ENCODE measurements at places on chromosomes 7 and 10. TPM values are rescaled to one million over a fixed set of nuclear protein-coding genes. Genes with fewer than 3 reads are reported as not detected.

The HERC4 gene
- total RNA-seq: 99.5 TPM

The GNAT3 gene
- 2.1 TPM for total RNA-seq

The PAX4 gene
- total RNA-seq: not detected

The MTPN gene
- 163 TPM for total RNA-seq

The GRM3 gene
- 74.5 TPM for total RNA-seq

The GPR26 gene
- total RNA-seq: 12.0 TPM

The AGAP5 gene
- total RNA-seq: 9.6 TPM

The CDHR1 gene
- 9.3 TPM for total RNA-seq

The TFR2 gene
- total RNA-seq: 2.8 TPM

The PCGF5 gene
- total RNA-seq: 19.6 TPM

The MOGAT3 gene
- total RNA-seq: not detected

- DNase-seq: no peak
Observed at GRCh38 chr10:80274396-80275134, 14.9 kb downstream of the MAT1A start.

DNA sequence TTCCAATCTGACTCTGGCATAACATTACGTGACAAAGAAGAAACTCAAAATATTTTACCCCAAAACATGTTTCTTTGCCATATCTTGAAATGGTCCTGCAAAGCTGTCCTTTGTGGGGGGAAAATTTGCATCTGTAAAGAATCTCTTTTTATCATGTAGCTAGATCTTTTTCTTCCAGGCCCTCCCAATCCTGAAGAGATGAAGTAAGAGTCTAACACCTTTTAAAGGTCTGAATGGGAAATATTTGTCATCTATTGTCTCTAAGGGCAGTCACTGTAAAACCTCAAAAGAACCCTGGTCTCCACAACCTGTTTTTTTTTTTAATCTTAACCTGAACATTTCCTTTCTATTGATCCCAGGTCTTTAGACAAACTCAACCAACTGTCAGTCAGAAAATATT lies 8.6 kb downstream of the OR2AE1 start:
- no peak for DNase-seq

DNA sequence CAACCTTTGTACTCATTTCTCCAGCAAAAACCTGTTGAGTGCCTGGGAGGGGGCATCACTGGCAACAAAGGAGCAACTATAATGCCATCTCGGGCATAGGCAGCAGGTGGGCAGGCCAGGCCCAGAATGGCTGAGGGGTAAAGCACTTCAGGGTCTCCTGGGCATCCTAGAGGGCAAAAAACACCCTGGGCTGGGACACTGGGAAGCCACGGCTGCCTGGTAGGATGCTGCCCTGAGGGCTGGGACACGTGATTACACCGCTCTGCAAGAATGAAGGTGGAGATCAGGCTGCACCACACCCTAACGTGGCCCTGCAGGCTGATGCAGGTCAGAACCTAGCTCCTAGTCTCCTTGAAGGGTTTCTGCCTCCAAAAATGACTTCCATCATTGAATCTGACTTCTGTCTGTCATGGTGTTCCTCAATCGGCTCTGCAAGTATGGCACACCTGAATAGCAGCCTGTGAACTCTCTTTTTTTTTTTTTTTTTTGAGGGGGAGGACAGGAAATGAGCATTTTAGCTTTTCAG lies 4.5 kb upstream of the TRAPPC14 start:
- no peak for DNase-seq

DNA sequence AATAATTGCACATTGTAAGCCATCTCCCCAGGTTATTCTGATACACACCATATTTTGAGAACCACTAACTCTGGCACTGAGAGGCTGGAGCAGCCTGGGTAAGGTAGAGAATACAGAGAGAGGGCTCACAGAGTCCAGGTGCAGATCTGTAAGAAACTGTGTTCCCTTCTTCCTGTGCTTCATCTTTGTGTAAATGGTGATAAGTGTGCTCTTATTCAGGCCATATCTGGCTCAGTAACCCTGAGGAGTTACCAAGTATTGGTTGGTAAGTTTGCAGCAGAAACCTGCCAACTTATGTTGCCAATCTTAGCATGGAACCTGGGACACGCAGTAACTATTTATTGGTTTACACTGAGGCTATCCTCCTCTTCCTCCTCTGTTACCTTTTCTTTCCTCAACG lies 16.2 kb upstream of the ICA1 start:
- no peak for DNase-seq

DNA sequence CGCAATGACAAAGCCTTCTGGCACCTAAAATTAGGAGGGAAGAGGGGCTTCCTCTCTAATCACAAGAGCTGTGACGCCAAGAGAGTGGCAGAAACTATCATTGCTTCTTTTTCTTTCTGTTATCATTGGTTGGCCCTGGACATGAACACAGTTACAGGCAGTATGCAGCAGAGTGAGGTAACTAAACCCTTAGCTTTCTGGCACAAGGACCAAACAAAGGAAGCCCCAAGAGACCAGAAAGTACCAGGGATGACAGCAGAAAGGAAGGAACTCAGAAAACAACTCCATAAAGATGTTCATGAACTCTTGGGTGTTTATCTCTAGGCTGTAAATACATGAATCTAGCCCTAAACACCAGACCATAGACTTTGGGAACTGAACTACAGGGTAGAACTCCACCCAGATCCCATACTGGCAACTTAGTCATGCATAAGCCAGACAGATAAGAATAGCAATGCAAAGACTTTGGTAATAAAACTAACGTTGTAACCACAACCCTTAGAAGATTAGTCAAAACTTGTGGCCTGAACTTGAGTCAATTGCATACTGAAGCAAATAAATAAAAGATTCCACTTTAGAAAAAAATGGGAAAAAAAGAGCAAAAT lies 195.7 kb upstream of the PTN start:
- DNase-seq: no peak

DNA sequence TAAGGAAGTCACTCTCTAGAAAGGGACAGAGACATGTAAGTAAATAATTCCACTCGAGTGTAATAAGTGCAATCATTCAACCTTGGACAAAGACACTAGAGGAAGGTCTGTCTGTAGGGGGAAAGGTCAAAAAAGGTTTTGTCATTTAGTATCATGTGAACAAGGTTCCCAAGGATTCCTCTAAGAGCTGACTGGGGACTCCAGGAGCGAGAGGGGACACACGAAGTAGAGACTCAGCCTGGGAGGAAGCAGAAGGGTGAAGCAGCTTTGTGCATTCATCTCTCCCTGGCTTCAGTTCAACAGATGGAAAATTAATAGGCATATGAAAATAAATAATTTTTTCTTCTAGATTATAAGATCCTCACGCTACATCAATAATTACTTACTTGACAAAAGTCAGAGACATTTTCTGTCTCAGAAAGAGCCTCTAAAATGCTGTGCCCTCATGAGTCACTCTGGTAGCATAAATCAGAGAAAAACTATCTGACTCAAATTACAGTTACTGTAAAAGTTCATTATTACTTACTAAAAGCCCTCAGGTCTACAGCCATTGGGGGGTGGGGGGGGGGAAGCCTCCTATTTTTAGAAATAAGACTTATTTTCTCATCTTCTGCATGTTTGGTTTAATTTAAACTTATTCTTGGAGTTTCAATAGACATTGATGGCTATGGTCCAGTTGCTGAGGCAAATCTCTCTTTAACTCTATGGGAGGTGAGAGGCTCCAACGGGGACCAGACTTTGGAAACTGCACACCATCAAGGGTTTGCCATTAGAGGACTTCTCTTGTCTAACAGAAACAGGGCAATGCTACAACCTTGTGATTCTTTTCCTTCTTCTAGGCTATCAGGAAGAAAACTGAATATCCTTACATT lies 275.1 kb upstream of the KLF14 start:
- no peak for DNase-seq

- no peak for DNase-seq
Observed at GRCh38 chr7:86720306-86720705, 76.6 kb downstream of the GRM3 start.

DNA sequence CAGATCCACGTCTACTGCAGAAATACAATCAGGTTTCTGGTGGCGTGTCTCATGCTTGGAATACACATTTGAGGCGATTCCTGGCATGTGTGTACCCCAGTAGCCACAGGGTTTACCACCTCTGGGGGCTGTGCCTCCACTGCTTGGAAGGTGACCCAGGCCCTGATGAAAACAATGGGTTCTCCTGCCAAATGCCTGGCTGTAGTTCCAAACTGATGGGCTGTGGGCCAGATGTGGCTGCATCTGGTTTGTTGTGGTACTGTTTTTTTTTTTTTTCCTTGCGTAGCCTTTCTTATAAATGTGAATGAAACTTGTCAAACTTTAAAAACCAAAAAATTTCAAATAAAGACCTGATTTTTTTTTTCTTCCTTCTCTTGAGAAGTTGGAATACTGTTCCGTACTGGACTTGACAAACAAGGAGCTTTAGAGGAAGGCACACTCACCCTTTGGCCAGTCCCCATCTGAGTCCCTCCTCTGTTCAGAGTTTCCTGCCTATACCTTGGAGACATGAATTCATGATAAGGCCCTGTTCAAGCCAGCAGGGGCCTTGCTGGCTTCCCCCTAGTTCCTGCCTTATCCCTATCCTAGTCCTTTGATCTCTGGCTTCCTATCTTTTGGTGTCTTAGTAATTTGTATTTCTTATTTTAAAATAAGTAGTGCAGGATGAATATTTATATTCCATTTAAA lies 217.1 kb downstream of the PHTF2 start:
- DNase-seq: no peak

GRCh38 chr7:44681645-44682044 lies 67.0 kb upstream of the ZMIZ2 start:
- no peak for DNase-seq

- DNase-seq: no peak
Observed at GRCh38 chr10:111091833-111092232, 15.0 kb downstream of the ADRA2A start.

GRCh38 chr7:115707258-115708012 lies 323.1 kb downstream of the TFEC start:
- DNase-seq: no peak

DNA sequence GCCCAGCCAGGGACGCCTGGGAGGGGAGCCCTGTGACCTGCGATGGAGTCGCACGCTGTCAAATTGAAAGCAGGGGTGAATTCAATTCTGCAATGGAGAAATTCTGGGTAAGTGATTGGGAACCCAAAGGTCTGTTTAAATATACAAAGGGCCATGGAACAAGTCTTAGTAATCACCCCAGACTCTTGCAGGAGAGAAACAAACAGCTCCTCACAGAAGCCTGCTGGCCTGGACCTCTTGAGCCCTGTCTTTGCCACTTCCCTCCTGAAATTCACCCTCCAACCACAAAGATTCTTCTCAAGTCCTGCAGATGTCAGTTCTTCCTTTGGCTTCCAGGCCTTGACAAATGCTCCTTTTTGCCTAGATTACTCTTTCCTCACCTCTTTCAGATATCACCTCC lies 97.3 kb downstream of the GLI3 start:
- no peak for DNase-seq

GRCh38 chr7:149599636-149600206 lies 102.1 kb upstream of the ZNF746 start:
- no peak for DNase-seq

DNA sequence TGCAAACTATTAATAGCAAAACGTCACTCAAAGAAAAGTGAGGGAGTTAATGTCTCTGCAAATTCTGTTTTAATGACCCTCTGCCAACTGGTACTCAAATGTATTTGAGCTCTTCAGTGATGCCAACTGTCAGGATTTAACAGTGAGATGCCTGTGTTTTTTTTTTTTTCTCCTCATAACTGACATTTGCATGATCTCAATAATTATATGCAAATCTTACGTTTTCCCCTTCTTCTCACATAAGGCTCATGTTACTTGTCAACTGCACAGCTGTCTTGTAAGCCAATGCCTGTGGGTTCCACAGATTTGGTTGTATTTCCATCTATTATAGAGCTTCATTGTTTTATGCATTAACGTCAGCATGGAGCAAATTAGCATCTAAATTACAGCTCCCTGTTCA lies 38.2 kb downstream of the PPP1R3A start:
- no peak for DNase-seq

DNA sequence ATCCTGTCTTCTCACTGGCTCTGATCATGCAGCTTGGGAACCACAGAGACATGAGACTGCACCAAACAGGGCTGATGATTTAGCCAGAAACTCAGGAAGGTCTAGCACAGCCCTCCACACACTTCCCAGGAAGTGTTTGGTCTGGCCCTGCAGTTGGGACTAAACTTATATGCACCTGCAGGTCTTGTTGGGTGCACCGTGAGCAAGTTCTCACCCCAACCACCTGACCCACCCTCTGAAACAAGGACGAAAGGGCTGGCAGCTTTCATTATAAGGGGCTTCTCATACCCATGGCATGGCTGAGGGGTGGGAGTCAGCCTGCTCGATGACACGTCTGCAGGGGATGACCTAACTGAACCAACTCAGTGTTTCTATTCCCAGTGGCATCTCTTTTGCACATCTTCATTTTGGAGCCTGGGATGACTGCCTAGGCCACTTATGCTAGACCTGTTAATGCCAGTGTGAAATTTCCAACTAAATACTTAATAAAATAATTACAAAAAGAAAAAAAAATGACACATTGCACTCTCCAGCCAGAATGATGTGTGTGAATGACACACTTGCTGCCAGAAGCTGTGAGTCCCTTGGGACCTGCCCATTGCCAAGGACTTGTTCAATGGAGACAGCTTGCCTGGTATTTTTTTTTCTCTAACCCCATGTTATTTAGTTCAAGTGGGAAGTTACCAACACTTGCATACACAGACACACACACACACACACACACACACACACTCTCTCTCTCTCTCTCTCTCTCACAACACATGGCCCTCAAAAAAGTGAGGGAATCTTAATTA lies 102.6 kb downstream of the NEURL1 start:
- DNase-seq: no peak

DNA sequence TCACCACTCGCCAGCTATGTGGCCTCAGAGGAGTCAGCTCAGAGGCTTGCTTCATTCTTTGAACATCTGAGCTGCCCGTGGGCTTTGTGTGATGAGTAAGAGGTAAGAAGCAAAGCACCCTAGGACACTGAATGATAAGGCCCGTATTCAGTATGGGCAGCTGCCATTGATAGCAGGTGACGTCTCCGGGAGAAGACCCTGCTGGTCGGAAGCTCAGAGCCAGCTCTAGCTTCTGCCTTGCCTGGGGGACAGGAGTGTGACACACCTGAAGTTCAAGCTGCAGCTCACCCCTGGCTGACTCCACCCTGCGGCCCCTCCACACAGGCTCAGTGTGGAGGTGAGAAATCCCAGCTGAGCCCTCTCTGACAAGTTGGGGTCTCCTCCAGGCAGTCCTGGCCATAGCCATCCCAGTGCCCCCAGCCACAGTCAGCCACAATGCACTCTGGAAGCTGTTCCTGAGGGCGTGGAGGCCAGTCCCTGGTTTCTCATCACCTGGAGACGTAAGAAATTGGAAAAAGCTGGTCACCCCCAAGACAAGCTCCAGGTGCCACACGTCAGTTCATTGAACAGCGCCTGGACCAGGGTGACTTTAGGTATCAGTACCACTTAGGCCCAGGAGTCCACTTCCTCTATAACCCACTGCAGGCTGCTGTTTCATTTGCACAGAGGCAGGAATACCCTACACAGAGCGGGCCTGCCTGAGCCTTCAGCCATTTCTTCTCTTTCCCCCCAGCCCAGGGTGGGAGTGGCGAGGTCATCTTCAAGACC lies 164.9 kb upstream of the RHEB start:
- no peak for DNase-seq

- no peak for DNase-seq
Observed at GRCh38 chr7:70944516-70944915, 187.4 kb upstream of the GALNT17 start.
